H9 (cell line): ENCODE measurements at places on chromosomes 5 and 9.

- no peak for DNase-seq
These were observed 29.0 kb downstream of the MED10 start for GRCh38 chr5:6349387-6349786.

GRCh38 chr9:95044731-95045508 lies 272.6 kb downstream of the FANCC start:
- DNase-seq = peak; percentile 93

DNA sequence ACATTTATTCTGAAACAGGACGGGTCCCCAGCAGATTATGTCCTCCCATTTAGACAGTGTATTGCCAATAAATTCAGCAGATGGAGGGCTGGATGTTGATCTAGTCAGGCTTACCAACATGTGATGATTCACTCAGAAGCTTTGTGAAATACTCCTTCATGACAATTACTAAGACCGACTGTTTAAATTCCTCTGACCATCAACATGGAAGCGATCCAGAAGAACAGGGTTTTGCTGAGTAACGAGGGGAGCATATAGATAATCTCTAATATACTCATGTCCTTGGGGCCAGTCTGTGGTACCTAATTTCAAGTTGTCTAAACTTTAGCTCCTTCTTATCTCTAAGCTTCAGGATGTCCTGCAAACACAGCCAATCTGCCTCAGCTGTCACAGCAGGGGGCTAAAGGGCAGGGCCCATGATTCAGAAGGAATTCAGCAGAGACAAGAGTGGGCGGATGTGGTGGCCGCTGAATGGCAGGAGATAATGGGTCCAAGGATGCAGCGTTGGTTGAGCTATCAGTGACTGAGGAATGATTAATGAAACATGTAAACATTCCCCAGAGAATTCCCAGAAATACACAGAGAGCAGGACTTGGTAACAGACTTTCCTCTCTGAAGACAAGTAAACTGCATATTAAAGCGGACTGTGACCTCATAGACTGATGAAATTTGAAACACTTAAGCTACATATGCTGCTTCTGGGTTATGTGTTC lies 109.4 kb downstream of the ANKRD55 start:
- DNase-seq = peak; percentile 57

GRCh38 chr5:67222243-67223025 lies 25.8 kb upstream of the CD180 start:
- DNase-seq = no peak

DNA sequence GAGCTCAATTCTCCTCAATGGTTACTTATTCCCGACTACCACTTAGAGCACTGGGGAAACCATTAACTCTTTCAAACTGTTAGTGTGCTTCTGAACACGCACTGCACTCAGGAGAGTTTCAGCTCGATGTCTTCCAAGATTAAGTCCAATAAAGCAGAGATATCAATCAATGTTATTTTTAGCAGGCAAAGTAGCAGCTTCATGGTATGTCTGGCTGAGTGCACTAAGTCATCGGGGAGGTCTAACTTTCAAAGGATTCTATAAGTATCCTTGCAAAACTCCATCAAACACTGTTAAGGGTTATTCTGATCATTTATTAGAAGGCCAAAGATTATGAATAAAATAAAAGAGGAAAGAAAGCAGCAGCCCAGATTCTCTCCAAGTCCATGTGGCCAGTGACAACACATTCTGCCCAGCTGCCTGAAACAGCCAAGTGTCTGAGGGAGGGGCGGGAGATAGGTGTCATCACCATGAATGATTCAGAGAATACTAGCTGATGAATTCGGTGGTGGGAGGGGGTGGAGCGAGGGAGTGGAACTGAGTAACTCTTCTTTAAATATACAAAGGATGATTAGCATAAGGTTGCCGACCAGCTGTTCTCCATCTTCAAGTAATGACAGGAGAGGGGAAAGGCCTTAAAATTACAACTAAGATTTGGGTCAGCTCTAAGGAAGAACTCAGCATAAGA lies 21.3 kb downstream of the NREP start:
- DNase-seq = peak; percentile 58

DNA sequence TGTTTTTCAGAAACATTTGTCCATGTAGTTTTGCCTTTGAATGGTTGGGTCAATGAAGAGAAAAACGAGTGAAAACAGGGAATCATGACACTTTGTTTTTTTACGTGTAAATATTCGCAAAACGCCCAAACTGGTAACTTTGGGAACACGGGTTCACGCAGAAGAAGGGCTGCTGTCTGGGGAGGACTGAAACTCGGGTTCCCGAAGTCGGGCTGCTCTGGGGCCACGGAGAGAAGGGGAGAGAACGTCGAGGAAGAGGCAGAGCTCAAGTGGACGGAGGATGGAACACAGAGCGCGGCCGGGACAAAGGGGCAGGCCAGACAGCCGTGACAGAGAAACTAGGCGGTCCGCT lies 478 bp upstream of the SETD9 start:
- no peak for DNase-seq

- no peak for DNase-seq
These were observed 105.6 kb downstream of the SUSD1 start for GRCh38 chr9:112069318-112070169.

DNA sequence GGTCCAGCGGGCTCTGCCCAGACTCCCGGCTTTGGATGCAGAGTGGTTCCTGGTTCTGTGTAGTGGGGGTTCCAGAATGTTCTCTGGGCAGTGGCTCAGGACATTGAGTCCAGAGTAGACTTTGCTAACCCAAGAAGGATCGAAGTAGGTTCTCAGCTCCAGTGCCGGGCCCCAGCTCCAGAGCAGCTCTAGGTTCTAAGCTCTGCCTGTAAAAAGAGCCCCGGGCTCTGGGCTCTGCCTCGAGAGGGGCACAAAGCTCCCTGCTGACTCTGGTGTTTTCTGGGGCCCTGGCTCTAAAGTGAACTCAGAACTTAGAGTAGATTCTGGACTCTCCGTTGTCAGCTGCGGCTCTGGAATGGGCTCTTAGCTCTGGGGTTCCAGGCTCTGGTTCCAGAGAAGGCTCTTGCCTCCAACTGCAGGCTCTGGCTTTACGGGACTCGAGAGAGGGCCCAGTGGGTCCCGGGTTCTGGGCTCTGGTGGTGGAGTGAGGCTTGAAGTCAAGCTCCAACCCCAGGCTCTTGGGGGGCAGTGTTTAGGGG lies 414 bp downstream of the WDR38 start:
- DNase-seq = no peak

GRCh38 chr5:169048181-169049125 lies 252.5 kb downstream of the SLIT3 start:
- DNase-seq = no peak

- DNase-seq = no peak
These were observed 143.5 kb downstream of the MLLT3 start for GRCh38 chr9:20478786-20479185.

DNA sequence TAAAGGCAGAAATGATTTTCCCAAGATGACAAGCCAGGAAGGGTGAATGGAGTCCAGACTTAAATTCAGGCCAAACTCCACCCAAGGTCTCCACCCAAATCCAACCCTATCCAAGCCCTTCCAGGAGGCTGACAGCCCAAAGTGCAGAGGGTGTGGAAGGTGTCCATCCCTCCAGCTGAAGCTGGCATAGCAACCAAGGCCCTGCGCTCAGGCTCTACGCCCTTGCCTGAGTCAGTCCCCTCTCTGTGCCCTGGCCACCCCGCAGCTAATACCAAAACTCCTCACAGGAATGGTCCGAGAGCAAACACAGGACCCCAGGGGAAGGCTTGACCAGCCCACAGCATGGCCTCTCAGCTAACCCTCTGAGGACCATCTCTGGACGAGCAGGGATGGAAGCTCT lies 2.1 kb downstream of the SEPTIN8 start:
- no peak for DNase-seq

DNA sequence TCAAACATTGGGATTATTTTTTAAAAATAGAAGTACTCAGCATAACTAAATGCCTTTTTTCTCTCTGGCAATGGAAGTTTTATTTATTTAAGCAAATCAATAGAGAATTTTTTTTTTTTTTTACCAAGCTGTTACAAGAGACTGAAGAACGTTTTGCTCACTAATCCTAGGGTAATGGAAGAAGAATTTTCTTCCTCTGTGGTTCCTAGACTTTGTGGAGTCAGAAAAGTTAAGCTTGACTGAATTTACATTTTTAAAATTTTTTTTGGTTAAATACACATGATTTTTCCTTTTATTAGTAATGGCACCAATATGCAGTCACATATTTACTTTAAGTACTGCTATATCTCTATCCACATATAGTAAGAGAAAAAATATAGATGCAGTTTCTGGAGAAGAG lies 189.8 kb downstream of the PCSK1 start:
- no peak for DNase-seq

DNA sequence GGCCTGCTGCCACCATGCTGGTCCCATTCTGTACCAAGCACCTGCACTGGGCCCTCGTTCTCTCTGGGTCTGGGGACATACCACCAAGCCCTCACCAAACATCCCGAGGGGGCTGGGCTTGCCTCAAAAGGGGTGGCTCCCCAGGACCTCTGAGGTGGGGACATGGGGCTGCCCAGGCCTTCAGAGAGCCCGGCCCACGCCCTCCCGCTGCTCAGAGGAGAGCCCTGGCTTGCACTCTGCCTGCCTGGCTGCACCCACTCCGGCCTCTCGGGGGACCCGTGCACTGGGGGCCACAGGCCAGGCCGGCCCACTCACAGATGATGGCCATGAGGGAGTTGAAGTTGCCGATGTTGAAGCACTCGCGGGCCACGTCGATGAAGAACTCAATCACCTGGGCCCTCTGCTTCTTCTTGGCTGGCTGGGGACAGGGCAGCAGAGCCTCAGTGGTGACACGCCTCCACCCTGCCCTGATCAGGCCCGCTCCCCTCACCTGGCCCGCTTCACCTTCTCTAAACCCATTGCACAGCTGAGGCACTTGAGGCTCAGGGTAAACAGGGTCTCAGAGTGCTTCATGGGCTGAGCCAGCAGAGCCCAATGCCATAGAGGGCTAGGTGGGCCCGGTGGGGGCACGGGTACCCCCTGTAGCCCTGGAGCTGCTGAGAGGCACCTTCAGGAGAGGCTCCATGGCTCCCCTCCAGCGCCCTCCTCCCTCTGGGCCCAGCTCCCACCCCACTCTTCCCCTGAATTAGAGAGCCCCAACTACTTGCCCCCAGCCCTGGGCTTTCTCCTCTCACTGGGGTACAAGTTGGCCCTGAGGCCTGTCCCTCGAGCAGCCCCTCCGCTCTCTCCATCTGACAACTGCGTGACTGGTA lies 47.7 kb upstream of the RNF130 start:
- no peak for DNase-seq

GRCh38 chr5:68176802-68177479 lies 38.6 kb upstream of the PIK3R1 start:
- DNase-seq = no peak

- no peak for DNase-seq
These were observed 663 bp downstream of the ISOC1 start for GRCh38 chr5:129094924-129095899.

GRCh38 chr9:33024126-33024965 lies 727 bp upstream of the DNAJA1 start:
- DNase-seq = no peak

- no peak for DNase-seq
These were observed 1.9 kb downstream of the MLANA start for GRCh38 chr9:5892456-5893133.

- no peak for DNase-seq
These were observed 525.8 kb downstream of the AGTPBP1 start for GRCh38 chr9:85215961-85216360.

DNA sequence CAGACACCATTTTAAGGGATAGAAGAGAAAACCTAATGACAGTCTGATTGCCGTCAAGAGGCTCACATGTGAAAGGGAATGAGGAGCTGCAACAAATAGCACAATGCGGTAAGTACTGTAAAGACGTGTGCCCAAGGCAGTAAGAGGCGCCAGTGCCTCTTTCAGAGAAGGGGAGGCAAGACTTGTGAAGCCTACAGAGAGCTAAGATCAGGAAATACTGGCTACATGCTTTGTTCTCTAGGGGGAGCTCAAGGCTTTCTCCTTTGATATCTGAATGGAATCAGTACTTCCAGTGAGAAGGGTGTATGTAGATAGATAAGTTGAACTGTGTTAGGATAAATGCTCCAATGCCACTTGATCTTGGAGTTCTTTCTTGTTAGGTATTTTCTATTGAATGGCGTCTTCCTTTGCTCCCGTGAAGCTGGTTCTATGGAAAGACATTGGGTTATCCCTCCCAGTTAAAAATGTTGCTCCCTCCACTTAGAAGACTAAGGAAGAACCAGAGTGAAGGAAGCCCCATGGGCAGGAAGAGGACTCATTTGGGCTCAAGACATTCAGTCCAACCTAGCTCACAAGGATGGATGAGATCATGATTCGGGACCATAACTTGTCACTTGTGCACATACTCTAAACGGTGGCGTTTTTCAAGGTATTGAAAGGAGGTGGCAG lies 23.5 kb upstream of the ALDOB start:
- peak; percentile 83 for DNase-seq

GRCh38 chr5:14449052-14449661 lies 132.4 kb upstream of the OTULINL start:
- no peak for DNase-seq

- no peak for DNase-seq
These were observed 4.6 kb downstream of the NIPAL4 start for GRCh38 chr5:157464519-157465171.

GRCh38 chr5:8188874-8189565 lies 320.1 kb downstream of the MTRR start:
- no peak for DNase-seq

- DNase-seq = no peak
These were observed 52.9 kb downstream of the ARHGAP26 start for GRCh38 chr5:142823126-142823525.

DNA sequence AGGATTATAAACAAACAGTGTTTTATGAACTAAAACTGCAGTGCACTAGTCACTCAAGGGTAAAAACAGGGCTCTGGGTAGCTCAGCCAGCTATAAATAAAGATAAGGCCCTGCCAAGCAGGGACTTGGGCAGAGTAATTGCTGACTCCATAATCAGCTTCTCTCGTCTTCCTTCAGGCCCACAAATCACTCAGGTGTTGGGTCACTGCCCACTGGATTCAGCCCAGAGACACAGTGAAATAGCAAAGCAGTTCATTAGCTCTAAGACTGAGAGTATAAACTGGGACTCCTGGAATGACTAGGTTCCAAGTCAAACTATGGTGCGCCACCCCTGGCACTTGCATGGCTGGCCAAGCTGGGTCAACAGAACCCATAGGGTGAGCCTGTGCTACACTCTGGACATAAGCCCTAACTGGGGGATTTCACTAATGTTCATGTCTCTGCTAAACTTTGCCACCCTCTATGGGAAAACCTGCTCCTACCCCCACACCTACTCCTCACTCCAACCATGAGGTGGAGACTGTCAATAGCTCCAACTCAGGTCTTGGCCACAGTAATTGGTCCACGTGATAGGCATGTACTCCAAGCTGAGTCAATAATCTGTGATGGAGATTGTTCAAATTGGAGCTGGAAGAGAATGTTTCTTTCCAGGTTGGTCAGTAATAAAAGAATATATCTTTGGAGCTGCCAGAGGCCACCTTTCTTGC lies 158.5 kb downstream of the SLIT3 start:
- no peak for DNase-seq
